MCF 10A (cell line): ENCODE measurements at places on chromosomes 7 and 10.
A peak's percentile ranks its signal among the peaks of the same experiment; 100 is the strongest.

- DNase-seq, result no peak
Observed at GRCh38 chr7:22447008-22447407, 53.0 kb downstream of the STEAP1B start.

- DNase-seq, result no peak
Observed at GRCh38 chr7:100088095-100088620, 611 bp upstream of the COPS6 start.

DNA sequence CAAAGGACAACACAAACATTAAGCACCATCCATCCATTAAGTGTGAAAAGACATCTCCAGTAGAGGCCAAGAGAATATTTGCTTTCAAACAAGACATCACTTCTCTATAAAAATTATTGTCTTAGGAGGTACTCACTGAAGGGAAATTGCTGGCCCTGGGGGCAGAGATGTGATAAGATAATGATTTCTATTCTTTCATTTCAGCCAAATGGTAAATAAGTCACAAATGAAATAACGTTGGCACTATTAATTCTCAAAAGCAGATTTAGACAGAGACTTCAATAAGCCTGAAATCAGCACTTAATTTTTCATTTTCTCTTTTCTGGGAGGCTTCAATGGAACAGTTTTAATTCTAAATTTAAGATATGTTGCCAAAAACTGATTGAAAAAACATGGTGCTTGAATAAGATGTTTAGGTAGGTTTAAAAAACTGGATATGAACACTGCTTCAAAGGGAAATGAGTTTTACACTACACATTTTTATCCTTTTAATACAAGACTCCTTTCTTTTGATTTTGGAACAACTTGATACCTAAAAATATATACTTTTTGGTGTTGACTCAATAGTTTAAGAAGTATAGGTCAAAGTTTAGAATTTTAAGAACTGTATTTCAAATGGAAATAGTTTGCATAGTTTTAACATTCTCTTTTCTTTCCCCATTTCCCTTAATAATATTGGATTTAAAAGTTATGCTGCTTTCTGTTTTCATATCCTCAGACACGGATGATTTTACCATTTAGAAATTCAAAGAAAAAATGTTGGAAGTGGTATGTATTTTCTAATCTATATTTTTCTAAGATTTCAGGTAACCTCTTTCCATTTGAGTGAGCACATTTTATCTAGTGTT, 204.0 kb downstream of the AHR start:
- DNase-seq, result no peak

DNA sequence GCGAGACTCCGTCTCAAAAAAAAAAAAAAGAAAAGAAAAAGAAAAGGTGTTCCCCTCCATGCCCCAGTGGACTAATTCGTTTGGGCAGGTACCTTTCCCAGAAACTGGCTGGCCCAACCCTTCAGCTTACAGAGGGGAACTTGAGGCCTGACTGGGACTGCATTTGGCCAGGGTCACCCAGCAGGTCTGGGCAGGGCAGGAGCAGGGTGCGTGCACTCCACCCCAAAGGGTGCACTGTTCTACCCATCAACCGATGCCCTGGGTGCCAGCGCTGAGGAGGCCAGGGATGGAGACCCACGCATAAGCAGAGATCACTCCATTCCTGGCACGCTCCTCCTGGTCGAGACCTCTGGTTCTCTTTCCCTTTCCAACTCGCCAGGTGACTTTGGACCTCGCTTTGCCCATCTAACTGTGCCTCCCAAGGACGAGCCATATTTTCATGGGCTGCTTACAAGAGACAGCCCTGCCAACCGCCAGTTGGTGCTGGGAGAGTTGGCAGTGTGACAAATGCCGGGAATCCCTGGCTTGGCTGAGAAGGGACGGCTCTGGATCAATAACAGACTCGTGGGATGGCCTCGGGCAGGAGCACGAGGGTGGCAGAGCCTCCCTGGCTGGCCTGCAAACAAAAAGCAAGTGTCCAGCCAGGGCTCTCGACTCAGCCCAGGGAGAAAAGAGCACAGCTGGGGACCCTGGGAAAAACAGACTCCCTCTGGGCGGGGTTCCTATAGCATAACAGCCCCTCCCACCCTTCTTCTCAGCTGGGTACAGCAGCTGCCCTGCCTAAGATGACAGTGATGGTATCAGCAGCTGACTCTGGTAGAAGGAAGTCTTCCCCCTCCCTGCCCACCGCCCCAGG, 7.9 kb downstream of the HSPB1 start:
- peak; percentile 29 for DNase-seq

DNA sequence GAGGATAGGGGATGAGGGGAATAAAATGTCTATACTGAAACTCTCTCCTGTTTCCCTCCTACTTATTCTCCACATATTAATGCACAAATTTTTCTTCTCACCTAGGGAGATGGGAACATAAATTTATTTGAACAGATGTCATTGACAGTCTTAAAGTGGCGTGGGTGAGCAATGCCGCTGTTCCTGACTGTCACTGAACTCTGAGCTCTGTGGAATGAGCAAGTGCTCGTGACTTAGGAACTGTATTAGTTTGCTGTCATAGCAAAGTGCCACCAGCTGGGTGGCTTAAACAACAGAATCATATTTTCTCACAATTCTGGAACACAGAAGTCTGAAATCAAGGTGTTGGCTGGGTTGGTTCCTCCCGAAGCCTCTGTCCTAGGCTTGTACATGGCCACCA, 29.1 kb downstream of the INPP5F start:
- no peak for DNase-seq

DNA sequence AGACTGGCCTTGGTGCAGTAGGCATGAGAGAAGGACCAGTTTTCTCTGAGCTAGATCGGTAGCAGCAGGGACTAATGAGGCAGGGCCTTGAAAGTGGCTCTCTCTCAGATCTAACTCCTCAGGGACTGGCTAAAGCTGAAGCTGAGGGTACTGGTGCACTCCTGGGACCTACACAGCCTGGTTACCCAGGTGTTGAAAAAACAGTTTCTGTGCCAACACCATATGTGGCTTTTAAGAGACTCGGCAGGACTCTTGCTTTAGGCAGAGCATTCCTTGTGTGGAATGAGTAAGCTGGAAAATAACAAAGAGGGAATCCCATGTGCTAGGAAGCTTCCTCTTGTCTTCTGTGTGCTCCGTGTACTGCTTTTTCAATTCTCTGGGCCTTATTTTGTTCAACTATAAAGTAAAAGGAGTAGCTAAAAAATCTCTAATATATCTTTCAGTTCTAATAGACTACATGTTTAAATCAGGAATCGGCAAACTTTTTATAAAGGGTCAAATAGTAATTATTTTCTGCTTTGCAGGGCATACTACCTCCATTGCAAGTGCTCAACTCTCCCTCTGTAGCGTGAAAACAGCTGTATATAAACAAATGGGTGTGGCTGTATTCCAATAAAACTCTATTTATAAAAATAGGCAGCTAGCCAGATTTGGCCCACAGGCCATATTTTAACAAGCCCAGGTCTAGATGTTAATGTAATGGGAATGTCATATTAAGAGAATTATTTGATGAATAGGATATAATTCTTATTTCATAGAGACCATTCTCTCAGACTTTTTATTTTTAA, 186.1 kb upstream of the KAT6B start:
- DNase-seq, result peak; percentile 20

- DNase-seq, result no peak
Observed at GRCh38 chr10:130048081-130048480, 62.5 kb downstream of the C10orf143 start.

DNA sequence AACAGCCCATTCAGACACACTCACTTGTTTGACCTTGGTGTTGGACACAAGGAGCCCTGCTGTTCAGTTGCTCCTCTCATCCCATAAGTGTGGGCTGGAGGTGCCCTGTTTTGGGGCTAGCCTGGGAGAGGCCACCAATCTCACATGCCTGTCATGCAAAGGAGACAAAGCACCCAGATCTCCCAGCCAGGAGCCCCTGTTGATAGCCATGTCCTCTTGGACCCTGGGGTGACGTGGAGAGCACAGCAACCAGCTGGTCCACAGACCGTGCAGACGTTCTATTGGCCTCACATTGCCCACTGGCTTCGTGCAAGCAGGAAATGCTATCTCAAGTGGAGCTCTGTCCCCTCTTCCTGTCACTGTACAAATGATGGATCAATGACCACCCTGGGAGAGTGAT, 240.8 kb downstream of the RPS24 start:
- DNase-seq, result no peak

GRCh38 chr10:132292287-132293200, 15.2 kb downstream of the STK32C start:
- DNase-seq, result no peak

- DNase-seq, result peak; percentile 58
Observed at GRCh38 chr7:126443951-126444350, 808.8 kb downstream of the GRM8 start.

- no peak for DNase-seq
Observed at GRCh38 chr7:90688810-90689209, 92.7 kb downstream of the CDK14 start.
